AG09319 (cell line): ENCODE measurements at places on chromosomes 4 and X.
A peak's percentile ranks its signal among the peaks of the same experiment; 100 is the strongest.

DNA sequence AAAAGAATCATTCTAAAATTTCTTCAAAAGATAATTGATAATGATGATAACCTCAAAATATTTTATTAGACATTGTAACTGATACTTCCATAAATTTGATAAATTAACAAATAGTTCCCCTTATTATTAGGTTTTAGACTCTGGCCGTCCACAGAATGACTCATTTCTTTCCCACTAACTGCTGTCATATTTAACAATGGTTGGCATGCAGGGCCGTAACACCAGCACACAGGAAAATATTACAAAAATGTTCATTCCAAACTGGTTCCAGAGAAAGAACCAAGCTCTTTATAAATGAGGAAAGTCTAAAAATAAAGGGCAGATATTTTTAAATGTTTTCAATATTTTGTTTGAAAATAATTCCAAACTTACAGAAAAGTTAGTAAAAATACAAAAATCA lies 28.2 kb downstream of the WDFY3 start:
- peak; percentile 14 for DNase-seq

DNA sequence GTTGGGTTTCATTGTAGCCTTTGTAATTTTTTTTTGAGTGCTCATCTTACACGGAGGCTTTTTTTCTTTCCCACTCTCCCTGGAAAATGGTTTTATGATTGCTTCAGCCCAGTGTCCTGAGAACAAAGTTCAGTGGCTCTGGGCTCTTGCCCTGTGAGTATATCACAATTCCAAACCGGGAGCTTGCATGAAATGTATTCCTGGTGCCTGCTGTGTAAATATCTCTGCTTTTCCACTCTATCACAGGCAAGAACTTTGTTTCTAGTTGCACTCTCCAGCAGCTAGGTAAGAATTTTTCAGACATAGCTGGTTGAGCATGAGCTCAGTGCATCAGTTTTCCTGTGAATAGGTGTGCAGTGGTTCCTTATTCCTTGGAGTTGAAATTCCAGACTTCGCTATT lies 60.8 kb downstream of the SUPT20HL2 start:
- no peak for DNase-seq

- no peak for DNase-seq
These were observed 1808.9 kb upstream of the TENM3 start for GRCh38 chr4:180434131-180434895.

DNA sequence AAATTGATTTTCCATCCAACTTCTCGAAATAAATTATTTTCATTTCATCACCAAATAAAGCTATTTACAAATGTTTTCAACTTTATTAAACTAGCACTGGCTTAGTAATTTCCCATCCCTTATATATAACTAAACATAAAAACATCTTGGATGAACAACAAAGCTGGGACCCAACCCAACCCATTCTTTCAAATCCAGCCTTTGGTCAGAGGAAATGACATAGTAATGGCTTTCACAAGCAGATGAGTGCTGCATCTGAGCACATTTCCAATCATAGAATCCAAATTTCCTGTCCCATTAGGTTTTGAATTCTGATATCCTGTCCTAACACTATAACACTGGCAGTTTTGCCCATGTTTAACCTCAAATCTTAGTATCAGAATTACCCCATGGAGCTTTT lies 7.9 kb upstream of the EMCN start:
- DNase-seq, result no peak

DNA sequence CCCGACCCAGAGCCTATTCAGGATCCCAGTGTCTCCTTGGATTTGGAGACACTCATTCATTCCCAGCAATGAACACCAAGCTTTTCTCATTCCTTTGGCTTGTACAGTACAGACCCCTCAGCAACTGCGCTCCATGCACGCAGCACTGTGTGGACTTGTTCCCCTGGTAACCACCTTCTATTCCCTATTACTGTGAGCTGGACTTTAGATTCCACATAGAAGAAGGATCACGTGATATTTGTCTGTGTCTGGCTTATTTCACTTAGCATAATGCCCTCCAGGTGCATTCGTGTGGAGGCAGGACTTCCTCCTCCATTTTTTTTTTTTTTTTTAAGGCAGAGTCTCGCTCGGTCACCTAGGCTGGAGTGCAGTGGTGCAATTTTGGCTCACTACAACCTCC lies 106.4 kb downstream of the PHKA2 start:
- DNase-seq, result no peak

DNA sequence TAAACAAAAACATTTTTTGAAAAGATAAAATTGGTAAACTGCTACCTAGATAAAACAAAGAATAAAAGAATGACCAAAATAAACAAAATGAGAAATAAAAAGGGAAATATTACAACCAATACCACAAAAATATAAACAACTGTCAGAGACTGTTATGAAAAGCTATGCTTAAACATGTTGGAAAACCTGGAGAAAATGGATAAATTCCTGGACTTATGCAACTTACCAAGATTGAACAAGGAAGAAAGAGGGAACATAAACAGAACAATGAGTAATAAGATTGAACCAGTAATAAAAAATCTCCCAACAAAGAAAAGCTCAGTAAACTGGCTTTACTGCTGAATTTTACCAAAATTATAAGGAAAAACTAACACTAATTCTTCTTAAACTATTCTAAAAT lies 518.7 kb downstream of the GRXCR1 start:
- peak; percentile 8 for DNase-seq

DNA sequence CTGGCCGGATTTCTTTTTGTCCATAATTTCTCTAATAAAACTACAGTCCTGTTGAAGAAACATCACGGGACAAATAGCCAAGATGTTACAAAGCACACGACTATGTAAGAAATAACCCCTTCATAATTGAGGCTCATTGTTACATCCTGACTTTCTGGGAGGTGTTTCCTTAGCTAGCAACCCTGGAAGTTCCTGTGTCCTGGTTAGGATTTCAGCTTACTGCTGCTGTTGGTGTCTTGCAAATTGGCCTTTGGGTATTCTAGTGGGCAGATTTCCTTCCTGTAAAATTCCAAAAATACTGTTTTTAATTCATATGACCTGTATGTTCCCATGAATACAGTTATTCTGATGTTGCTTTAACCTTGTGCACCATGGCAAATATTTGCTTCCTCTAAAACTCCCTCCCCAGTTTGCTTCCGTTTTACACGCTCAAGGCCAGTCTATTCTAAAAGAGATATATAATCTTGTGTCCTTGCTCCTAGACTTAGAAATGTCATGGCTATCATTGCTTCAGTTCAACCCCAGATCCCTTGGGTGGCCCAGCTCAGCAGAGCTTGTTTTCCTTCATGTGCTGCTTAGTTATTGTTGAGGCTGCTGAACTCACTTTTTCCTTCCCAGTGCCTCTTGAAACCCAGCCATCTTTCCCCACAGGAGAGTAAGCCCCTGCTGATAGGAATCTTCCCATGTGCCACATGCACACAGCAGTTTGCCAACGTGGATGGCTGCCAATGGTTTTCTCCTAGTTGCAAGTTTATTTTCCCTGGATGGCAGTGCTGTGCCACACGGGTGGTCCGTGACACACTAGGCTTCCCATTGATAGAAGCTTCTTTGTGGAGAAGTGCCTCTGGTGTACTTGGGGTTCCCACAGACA lies 75.8 kb downstream of the TSPAN7 start:
- no peak for DNase-seq

DNA sequence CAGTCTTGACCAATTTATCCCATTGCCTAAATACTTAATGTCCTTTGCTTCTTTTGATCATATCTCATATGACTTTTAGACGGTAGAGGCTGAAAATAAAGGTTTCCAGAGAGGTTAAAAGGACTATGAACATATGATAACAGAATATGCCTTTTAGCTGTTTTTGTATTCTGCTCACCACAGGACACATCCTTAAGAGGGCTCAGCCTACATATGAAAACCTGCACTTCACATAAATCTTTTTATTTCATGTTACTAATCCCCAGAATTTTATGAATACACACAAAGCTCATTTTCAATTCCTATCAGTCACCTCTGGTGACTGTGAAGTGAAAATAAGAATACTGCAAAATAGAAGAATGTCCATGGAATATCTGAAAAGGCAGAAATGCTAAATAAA lies 92.0 kb downstream of the GPM6A start:
- DNase-seq, result no peak

DNA sequence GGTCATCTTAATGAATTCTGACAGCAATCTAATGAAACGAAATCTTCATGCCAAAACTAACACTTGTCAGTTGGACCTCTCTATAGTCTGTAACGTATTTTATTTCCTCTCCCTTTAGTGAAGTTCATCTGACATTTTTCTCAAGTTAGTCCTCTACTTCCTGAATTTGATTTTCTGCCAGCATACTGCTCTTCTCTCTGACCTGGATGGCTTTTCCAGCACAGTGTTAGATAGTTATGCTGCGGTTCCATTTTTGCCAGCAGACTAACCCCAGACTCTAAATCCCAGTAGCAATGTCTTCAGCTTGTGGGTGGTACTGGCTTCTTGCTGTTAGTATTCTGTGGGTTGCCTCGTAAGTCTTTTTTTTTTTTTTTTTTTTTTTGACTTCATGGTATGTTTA lies 146.7 kb upstream of the VEGFC start:
- DNase-seq, result no peak

GRCh38 chrX:126551306-126551705 lies 1.3 kb downstream of the DCAF12L1 start:
- no peak for DNase-seq

- DNase-seq, result no peak
These were observed 24.3 kb upstream of the TET2 start for GRCh38 chr4:105122350-105122749.

GRCh38 chrX:150602296-150602695 lies 33.9 kb downstream of the MTM1 start:
- no peak for DNase-seq

- no peak for DNase-seq
These were observed 139.0 kb upstream of the SPRY1 start for GRCh38 chr4:123257591-123257990.

DNA sequence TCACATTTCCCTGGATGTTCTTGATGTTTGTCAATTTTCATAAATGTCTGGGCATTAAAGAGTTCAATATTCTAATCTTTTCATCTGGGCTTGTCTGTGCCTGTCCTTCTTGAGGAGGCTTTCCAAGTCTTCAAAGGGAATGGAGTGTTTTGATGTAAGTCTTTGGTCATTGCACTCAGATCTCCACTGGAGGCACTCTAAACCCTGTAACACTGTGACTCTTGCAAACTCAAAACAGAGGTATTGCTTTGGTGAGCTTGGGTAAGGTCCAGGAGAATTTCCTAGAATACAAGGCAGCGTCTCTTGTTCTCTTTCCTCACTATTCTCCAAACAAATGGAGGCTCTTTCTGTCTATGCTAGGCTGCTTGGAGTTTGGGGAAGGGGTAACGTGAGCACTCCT lies 1118.1 kb upstream of the PABPC4L start:
- DNase-seq, result no peak

DNA sequence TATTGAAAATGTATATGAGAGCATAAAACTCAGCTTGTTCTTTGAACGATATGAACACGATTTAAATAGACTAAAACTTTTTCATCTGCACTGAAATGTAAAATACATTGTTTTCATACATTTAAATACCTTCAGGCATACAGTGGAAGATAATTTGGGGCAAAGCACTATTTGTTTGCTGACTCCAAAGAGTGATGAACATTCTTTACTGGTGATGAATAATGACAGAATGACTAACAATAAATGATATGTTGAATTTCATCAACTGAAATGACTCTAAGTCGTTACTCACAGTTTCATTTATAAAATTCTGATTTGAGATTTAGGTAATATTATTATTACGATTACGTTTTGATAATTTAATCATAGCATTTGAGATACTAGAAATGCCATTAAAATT lies 1160.1 kb downstream of the NLGN4X start:
- DNase-seq, result no peak

DNA sequence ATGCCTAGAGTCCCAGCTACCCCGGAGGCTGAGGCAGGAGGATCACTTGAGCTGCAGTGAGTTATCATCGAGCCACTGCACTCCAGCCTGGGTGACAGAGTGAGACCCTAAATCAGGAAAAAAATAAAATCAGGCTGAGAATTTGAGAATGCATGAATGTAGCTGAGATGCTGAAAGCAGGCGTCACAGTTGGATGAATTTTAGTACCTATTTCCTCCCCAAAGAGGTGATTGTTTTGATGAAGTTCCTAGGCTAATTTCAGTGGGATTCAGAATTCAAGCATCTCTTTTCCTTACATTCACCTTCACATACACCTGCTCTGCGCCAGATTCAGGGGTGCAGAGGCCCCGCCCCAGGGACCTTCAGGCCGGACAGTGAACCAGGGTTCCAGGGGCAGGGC lies 3.2 kb downstream of the CFAP99 start:
- DNase-seq, result no peak

GRCh38 chr4:146255463-146255862 lies 41.1 kb downstream of the REELD1 start:
- no peak for DNase-seq

DNA sequence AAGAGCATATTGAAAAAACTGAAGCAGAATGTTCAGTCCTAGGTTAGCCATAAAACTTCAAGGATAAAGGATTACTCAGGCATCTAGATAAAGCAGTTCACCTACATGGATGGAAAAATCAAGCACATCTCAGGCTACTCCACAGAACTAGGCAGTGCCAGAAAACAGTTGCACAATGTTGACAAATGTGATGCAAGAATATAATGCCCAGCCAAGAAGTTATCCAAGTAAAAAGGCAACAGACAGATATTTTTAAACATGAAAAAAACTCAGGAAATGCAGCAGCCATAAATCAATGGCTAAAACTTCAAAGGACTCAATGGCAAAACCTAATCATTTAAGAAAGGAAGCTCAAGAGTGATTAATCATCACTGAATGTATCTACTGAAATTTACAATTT lies 456.0 kb upstream of the FAM241A start:
- DNase-seq, result peak; percentile 30

DNA sequence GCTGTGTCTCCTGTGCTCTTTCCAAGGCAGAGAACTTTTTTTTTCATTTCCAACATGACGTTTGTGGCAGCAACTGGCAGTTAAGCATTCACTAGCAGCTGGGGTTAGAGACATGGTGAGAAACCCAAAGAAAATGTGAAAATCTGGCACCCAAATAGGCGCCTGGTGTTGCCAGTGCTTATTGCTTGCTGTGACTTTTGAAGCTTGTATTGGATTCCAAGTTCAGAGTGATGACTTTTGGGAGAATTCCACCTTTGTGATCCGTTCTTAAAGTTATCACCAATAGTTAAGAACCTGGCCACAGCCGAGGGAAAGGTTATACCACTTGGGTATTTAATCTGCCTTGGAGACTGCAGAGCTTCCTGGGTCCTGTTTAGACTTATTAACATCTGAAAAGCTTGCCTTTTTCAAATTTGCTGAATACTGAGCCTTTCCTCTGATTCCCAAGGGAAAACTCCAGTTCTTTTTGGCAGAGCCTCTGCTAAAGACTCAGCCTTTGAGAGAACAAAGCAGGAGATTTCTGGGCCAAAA lies 101.0 kb downstream of the OPHN1 start:
- no peak for DNase-seq

GRCh38 chr4:136424052-136424451 lies 1108.2 kb downstream of the PCDH18 start:
- no peak for DNase-seq

GRCh38 chrX:3522101-3522650 lies 175.7 kb upstream of the MXRA5 start:
- peak; percentile 79 for DNase-seq

- no peak for DNase-seq
These were observed 1.5 kb upstream of the TSPAN5 start for GRCh38 chr4:98659741-98660462.

- no peak for DNase-seq
These were observed 532.9 kb upstream of the FTHL17 start for GRCh38 chrX:31604629-31605221.

- no peak for DNase-seq
These were observed 168.3 kb upstream of the FAT1 start for GRCh38 chr4:186891859-186892486.
